ENCODE measurements at places on chromosomes 7 and 10.
A peak's percentile ranks its signal among the peaks of the same experiment; 100 is the strongest.

GRCh38 chr10:80148166-80148805 lies 15.8 kb downstream of the PLAC9 start:
- DNase-seq = no peak

GRCh38 chr7:116692401-116693308 lies 20.7 kb downstream of the MET start:
- DNase-seq = peak; percentile 16

GRCh38 chr7:150946421-150947240 lies 31.5 kb downstream of the KCNH2 start:
- no peak for DNase-seq

GRCh38 chr10:51862149-51862548 lies 162.8 kb upstream of the CSTF2T start:
- DNase-seq = no peak

GRCh38 chr7:128935342-128935730 lies 2.4 kb upstream of the IRF5 start:
- no peak for DNase-seq

DNA sequence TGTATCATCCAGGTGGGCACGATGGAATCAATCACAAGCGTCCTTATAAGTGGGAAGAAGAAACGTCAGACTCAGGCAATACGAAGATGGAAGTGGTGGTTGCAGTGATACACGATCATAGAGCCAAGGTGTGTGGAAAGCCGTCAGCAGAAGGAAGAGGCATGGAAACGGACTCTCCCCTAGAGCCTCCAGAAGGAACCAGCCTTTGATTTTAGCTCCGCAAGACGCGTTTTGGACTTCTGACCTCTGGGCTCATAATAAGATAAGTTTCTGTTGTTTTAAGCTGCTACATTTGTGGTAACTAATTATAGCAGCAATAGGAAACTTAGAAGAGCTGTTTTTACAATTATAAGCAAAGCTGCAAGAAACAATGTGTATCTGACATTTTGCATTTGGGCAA lies 14.8 kb downstream of the FANK1 start:
- DNase-seq = no peak

- DNase-seq = peak; percentile 64
Measured at GRCh38 chr7:1632916-1633785, 36.9 kb upstream of the ELFN1 start.

GRCh38 chr10:98201760-98202159 lies 66.2 kb downstream of the LOXL4 start:
- no peak for DNase-seq

Measured in NB4 (cell line).